ENCODE measurements at places on chromosomes 4 and X. TPM values are rescaled to one million over a fixed set of nuclear protein-coding genes. Genes with fewer than 3 reads are reported as not detected.

The TRPC5OS gene
- 0.06 TPM for total RNA-seq

The CXCL8 gene
- 2.6 TPM for total RNA-seq

The F11 gene
- 2.2 TPM for total RNA-seq

The SPATA18 gene
- 5.9 TPM for total RNA-seq

The ESX1 gene
- 0.10 TPM for total RNA-seq

The HPGD gene
- total RNA-seq: 5.5 TPM

The TMSB15C gene
- 12.8 TPM for total RNA-seq

DNA sequence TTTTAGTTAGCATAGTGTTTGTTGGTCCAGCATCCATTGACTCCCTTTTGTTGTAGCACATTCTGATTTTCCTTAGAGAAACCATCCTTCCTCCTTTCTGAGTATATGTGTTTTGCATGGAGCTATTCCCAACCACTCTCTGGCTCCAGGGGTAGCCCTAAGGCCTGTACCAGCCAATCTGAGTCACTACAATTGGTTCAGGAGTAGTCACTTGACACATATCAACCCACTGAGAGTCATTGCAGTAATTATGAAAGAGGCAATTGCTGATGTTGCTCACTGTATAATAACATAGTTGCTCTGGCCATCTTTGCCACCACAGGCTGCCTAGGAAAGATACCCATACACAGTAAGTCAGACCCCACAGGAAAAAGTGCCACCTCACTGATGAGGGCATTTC is 71.2 kb upstream of the GRID2 start:
- no peak for DNase-seq

- no peak for DNase-seq
Measured at GRCh38 chr4:156326246-156326645, 372.6 kb upstream of the CTSO start.

DNA sequence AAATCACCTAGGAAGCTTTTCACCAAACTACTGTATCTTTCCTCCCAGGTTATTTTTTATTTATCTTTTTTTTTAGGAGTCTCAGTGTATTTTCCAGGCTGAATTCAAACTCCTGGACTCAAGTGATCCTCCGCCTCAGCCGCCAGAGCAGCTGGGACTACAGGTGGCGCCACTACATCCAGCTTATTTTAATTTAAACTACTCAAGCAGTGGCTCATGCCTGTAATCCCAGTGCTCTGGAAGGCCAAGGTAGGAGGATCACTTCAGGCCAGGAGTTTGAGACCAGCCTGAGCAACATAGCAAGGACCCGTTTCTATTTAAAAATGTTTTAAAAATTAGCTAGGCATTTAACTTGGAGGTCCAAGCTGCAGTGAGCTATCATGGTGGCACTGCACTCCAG is 37.8 kb downstream of the LEF1 start:
- DNase-seq: no peak

DNA sequence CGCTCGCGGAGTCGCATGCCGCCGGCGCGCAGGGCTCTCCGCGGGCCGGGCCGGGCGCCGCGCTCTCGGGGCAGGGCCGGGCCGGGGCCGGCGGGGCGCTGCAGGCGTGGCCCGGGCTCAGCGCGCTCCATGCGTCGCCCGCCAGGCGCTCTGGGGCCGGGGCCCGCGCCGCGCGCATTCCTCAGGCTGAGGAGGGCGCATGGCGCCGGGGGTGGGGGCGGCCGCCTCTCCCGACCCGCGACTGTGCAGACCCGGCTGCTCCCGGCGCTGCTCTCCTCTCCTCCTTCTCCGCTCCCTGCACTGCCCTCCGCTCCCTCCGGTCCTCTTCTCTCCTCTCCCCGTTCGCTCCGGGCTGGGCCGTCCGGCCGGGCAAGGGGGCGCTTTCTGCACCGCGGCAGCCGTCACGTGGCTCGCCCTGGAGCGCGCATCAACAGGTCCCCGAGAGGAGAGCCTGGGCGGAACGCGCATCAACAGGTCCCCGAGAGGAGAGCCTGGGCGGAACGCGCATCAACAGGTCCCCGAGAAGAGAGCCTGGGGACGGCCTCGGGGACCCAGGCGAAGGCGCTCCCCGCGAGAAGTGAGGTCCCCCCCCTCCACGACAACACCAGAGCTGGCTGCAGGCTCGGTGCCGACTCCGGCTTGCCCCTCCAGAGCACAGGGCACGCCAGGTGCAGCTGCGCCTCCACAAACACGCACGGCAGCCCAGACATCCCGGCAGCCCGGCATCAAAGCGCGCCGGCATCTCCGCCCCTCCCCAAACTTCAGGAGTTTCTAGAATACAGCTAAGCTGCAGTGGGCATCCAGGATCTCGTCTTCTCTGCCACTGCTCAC is 12.9 kb downstream of the PPP2R3B start:
- DNase-seq: no peak

DNA sequence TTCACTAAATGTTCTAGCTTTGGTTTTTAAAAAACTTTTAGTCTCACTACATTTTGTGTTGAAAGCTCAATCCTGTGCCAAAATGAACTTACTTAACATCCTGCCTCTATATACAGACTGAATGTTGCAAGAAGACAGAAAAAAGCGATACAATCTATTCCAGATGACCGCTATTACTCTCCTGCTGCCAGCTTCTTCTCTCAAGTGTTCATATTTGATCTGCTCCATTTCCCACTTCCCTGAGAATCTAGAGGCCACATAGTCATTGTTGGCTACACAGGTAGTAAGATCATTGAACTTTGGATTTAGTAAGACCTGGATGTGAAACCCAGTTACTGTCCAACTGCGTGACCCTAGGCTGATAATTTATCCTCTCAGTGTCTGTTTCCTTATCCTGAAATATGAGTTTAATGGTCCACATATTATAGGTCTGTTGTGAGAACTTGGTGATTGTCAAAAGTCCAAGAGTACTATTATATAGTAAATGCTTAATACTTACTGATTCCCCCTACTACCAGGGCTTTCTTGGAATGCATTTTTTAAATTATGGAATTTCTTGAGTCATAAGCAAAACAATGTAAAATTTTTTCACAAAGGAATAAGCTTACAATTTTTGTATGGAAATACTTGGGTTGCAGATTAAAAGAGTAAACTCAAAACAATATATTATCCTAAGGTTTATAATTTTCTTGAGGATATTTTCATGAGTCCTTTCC is 976.8 kb upstream of the ADGRL3 start:
- DNase-seq: no peak

- DNase-seq: peak; percentile 87
Measured at GRCh38 chr4:26152056-26152455, 168.8 kb upstream of the RBPJ start.

DNA sequence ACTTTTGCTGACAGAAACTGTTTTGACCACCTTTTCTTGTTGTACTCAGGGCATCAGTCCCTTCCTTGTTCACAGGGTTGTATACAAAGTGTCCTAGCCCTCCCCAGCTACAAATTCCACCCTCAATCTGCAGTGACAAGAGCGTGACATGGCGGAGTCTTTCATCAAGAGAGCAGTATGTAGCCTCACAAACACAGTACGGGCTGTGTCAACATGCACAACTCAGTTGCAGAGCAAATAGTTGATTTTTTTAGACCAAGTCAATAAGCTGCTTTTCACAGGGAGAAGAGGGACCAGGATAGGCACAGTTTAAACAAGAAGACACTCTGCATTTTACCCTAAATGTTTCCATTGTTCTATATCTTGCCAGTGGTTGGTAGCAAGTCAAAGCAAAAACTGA is 8.6 kb upstream of the HS6ST2 start:
- no peak for DNase-seq

DNA sequence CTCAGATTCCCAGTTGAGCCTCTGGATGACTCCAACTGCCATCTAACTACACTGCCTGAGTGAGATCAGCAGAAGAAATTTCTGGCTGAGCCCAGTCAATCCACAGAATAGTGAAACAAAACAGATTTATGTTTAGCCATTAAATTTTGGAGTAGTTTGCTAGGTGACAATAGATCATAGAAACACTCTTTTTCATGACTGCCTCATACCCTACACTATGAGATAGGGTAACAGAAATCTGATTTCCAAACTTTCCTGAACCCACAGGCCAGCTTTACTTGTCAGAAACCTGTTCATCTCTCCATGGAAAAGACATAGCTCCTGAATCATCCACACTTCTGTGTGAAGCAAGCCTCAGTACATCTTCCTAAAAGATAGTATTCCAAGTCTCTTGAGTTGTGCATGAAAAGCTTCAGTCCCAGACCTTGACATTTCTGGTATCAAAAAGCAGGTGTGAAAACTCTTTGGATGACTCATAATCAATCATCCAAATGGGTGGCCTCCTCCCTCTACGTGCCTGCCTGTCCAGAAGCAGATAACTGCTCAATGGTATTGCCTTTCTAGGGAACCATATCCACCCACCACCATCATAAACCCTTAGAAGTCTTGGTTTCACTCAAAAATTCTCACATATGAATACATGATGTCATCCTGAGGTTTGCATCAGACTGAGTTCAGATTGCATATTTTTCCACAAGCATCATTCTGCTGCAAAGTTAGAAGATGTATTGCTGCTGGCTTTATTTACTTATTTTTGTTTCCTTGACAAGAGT is 47.5 kb upstream of the RAP2C start:
- DNase-seq: no peak

- DNase-seq: no peak
Measured at GRCh38 chr4:24471486-24472160, 112.7 kb downstream of the DHX15 start.

DNA sequence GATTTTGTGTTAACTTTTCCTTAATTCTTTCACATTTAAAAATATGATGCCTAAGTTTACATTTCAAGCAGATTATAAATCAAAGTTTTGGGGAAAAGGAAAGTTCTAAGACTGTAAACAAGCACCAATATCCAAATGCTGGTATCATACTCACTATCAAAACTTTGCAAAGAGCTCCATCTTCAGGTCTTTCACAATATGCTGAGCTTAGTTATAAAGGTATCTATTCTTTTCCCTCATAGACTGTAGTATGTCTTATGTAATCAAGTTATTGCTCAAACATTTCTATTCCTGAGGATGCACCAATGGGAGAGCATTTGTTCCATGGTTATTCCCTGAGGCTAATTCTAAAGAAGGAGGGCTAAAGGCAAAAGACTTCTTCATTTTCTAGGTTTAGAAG is 207.9 kb upstream of the FAM241A start:
- peak; percentile 89 for DNase-seq

- no peak for DNase-seq
Measured at GRCh38 chr4:3487861-3488260, 24.8 kb downstream of the DOK7 start.

Data from spinal cord (tissue), 10 donors.